Fibroblast of lung (primary cell): ENCODE measurements at places on chromosomes 16 and 17. TPM values are rescaled to one million over a fixed set of nuclear protein-coding genes. Genes with fewer than 3 reads are reported as not detected.
A peak's percentile ranks its signal among the peaks of the same experiment; 100 is the strongest.

DNA sequence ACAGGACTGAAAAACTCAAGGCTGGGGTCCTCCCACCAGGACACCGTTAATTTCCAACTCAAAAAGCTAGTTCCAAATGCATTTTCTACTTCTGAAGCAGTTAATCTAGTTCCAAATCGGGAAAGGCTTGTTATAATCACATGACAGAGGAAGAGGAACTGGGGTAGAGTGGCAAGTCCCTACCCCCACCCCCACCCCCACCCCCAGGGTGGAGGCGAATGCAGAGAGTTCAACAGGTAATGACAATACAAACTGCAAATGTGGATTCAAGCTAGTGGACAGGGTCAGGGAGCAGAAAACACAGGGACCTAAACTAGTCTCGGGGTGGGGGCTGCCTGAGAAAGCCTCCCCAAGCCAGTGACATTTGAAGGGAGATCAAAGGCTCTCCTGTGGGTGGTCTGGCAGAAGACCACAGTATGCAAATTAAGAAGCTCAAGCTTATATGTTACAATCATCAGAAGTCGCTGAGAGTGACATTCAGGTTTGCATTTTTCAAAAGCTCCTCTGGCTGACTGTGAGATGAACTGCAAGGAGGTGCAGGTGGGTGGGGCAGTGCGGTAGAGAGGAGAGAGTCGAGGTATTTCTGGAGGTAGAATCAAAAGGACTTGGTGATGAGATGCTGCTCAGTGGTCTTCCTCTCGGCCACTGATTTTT, 56.4 kb upstream of the SLC25A19 start:
- no peak for DNase-seq

Gene CAPNS2
- total RNA-seq = 0.51 and 0.66 TPM in 2 replicates

DNA sequence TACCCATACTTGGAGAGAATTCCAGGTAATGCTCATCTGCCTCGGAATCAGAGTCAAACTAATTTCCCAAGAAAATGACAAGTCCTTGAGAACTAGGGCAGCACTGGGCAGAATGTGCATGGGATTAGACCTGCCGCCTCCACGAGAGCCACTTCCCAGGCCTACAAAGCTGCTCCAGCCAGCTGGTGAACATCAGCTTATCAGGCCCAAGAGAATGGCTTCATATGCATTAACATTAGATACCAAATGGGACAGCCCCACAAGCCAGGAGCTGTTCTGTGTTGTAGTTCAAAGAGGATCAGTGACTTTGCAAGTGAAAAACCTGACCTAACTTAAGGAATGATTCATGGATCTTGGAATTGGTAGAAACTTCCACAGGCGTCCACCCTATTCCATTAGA, 203.3 kb downstream of the CYLD start:
- DNase-seq = no peak

Gene PRSS21
- total RNA-seq = 0.17 and 0.77 TPM in 2 replicates

Gene GLIS2
- 2.6 and 4.0 TPM in 2 replicates for total RNA-seq

DNA sequence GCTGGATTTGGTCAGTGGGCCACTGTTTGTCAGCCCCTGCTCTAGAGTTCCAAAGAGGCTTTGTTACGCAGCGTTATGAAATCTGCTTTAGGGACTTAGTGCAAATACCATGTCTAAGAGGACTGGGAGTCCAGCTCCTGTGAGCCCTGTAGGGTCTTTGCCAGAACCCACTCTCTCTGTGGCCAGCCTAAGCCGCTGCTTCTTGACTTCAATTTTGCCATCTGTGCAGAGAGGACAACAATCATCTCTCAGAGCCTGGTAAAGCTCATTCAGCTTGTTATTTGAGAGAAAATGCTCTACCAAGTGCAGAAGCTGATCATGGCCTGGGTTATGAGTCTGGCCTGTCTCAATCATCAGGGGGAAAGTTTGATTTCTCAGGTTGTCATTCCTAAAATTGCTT, 17.9 kb downstream of the CA10 start:
- DNase-seq = no peak

GRCh38 chr16:55012362-55012761, 81.7 kb downstream of the IRX5 start:
- DNase-seq = no peak

DNA sequence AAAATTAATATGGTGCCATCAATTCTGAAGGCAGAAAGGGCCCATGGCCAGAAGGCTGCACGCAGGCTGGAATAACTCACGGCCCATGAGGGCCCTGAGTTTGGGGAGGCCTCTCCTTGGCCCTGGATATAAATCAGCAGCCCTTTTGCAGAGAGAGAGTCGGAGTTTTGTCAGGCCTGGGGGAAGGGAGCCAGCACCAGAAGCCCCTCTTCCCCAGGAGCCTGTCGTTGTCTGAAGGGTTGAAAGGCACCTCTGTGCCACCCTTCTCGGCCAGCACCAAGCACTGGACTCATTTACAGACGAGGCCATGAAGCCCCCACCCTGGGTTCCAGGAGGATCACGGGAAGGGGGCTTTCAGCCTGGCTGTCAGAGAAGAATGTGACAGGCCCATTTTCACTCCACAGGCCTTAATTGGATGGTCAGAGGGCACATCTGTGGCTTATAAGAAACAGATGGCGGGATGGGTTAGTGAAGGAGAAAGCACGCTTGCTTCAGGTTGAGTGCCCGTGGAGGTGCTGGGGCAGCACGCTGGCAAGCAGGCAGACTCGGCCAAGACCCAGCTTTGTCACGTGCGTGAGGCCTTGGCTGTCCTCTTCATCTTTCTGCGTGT, 140.6 kb downstream of the CLEC16A start:
- DNase-seq = peak; percentile 71
